Left forelimb (tissue), 1 donor: ENCODE measurements at places on chromosomes 2 and 18.

- no peak for DNase-seq
Observed at GRCh38 chr2:231412618-231412963, 17.1 kb downstream of the B3GNT7 start.

DNA sequence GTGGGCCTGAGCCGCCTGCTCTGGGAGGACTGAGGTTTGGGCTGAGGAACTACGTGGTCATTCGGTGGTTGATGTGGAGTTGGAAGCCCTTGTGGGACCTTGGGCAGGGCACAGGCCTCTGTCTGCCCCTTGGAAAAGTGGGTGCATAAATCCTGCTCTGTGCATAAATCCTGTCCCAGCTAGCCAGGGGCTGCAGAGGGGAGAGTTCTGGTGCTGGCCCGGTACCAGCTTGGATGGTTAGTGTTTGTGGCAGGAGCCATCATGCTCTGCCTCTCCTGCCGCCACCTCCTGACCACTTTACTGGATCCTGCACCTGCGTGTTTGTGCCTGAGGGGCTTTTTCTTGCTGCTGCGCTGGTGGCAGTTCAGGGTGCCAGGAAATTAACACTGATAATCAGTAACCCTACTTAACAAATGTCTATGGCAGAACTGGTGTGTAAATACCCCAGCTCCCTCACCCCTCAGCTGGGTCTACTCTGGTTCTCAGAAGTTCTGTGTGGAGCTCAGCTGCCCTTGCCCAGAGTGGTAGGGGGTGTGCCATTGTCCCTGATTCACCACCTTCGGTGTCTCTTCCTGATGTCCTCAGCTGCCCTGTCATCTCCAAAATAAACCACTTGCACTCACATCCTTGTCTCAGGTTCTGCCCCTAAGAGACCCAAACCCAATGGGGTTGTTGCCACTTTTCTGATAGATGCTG is 156.8 kb downstream of the GLI2 start:
- DNase-seq, result no peak

DNA sequence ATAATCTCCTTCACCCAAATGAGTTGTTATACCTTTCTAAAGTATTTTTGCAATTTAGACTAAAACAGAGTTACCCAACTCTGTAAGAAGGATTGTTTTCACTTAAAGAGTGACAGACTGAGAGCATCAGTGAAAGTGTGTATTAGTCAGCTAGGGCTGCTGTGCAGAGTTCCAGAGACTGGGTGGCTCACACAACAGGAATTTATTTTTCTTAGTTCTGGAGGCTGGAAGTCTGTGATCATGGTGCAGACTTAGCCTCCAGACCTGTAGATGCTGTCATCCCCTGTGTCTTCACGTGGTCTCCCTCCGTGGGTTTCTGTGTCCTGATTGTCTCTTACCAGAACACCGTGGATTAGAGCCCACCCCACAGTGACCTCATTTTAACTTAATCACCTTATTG is 40.0 kb downstream of the BCL2L11 start:
- DNase-seq, result no peak

- no peak for DNase-seq
Observed at GRCh38 chr2:239179851-239180371, 220.9 kb downstream of the HDAC4 start.

- DNase-seq, result no peak
Observed at GRCh38 chr2:133952420-133952819, 301.5 kb upstream of the MGAT5 start.

GRCh38 chr2:209821806-209822205 is 50.2 kb downstream of the UNC80 start:
- DNase-seq, result no peak

DNA sequence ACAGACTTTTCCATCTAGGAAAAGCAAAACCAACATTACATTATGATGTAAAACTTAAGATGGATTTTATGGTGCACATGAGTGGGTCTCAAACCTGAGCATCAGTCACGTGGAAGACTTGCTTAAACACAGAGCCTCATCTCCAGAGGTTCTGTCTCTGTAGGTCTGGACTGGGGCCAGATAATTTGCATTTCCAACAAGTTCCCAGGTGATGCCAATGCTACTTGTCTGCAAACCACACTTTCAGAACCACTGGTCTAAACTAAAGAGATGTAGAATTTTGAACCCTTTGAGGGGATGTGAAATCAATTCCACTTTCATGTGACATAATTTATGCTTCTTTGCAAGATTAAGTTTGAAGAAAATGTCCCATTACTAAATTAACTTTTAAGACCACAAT is 522.8 kb downstream of the MBD2 start:
- DNase-seq, result no peak

- DNase-seq, result no peak
Observed at GRCh38 chr2:11042841-11043240, 112.4 kb upstream of the SLC66A3 start.

- DNase-seq, result no peak
Observed at GRCh38 chr2:158724803-158725381, 70.2 kb upstream of the DAPL1 start.

- DNase-seq, result no peak
Observed at GRCh38 chr2:99611786-99612185, 122.0 kb upstream of the REV1 start.

DNA sequence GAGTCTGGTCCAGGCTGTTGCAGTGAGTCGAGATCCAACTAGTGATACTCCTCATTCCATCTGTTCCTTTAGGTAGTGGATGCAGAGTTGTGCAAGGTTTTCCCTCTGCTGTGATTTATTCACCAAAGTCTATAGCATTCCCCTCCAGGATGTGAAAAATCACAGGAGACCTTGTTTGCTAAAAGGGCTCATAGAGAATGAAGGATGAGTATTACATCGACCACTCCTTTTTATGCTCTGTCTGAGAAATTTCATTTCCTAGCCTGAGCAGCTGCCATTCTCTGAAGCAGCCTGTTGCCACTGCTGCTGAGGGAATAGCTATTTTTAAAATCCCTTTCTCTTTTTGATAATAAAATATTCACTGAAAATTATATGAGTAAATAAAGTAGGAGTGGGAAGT is 134.1 kb upstream of the LRRTM1 start:
- DNase-seq, result no peak

DNA sequence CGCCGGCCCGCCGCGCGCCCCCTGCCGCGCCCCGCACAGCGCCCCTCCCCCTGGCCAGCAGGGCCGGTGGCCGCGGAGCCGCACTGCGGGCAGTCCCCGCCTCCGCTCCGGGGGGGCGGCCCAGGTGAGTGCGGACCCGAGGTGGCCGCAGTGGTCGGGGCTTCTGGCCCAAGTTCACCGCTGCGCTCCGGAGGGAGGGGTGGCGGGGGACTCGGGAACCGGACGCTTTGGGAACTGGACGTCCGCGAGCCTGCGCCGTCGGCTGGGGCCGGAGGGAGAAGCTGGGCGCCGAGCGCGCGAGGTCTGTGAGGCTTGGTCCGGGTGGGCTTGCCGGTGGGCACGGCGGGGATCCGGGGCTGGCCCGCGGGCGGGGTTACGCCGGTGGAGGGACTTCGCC is 591 bp upstream of the LDLRAD4 start:
- DNase-seq, result no peak

GRCh38 chr2:75403991-75404428 is 156.7 kb downstream of the EVA1A start:
- DNase-seq, result no peak

DNA sequence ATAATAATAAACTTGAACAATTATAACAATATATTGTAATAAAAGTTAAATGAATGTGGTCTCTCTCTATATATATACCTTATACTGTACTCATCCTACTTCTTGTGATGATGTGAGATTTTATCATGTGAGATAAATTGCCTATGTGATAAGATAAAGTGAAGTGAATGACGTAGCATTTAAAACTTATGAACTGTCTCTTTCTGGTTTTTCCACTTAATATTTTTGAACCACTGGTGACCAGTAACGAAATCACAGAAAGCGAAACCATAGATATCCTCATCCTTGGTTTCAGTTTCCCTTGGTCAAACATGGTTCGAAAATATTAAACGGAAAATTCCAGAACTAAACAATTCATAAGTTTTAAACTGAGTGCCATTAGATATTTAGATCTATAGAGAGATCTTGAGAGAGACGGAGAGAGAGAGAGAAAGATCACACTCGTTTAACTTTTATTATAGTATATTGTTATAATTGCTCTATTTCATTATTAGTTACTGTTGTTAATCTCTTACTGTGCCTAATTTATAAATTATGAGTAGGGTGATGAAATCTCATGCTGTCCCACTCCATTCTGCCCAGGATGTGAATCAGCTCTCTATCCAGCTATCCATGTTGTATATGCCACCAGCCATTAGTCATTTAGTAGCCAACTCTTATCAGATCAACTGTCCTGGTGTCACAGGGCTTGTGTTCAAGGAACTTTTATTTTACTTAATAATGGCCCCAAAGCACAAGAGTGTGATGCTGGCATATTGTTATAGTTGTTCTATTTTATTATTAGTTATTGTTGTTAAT is 156.8 kb downstream of the THADA start:
- DNase-seq, result no peak
